CD4-positive, alpha-beta T cell treated with Interleukin-4 for 1 hour (primary cell): ENCODE measurements at places on chromosomes 4 and X.

DNA sequence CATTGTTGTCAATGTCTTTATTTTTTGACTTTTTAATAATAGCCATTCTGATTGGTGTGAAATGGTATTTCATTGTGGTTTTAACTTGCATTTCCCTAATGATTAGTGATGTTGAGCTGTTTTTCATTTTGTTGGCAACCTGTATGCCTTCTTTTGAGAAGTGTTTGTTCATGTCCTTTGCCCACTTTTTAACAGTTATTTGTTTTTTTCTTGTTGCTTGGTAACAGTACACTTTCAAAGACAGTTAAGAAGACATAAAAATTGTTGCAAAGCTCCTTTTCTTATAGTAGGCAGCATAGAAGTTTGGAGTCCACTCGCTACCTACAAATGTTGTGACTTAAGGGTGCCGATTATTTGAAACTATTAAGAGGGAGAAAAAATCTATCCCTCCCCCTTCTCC lies 48.7 kb upstream of the SLC7A11 start:
- DNase-seq = no peak

- no peak for DNase-seq
Measured at GRCh38 chr4:89111833-89112563, 665 bp downstream of the TIGD2 start.

DNA sequence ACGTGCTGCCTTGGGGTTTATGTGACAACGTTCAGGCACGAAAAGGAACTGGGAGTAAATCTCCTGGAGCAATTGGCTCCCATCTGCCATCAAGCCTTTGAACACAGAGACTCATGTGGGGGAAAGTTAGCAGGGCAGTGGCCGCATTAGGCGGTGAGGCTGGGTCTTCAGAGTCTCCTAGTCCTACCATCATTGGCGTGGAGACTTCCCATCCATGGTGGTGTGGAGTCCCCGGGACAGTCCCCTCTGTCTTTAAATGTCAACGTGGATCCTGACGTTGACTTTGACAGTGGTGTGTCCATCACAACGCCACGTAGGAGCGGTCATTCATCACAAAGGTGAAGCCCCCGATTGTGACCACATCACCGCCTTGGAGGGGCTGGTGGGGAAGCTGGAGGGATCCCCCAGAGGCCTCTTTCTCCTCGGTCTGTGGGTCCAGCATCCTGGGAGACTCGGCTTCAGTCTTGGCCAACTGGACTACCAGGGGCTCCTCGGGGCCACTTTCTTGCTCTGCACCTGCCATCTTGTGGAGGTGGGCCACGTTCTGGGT lies 21.8 kb downstream of the CRLF2 start:
- no peak for DNase-seq

GRCh38 chr4:105088110-105088879 lies 58.4 kb upstream of the TET2 start:
- DNase-seq = no peak

GRCh38 chr4:85092943-85093342 lies 126.5 kb upstream of the WDFY3 start:
- DNase-seq = no peak

DNA sequence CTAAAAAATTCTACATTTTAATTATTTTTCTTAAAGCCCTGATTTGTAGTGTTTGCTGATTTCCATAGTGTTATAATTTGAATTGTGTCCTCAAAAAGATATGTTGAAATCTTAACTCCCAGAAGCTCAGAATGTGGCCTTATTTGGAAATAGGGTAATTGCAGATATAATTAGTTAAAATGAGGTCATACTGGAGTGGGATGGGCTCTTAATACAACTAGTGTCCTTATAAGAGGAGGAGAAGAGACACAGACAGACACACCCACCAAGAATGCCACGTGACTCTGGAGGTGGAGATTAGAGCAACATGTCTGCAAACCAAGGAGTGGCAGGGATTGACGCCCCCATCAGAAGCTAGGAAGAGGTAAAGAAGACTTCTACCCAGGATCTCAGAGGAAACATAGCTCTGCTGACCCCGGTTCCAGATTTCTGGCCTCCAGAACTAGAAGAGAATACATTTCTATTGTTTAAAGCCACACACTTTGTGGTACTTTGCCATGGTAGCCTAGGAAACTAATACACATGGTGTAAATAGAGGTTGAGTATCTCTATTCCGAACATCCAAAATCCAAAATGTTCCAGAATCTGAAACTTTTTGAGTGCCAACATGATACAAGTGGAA lies 70.5 kb upstream of the IRF2 start:
- DNase-seq = no peak

DNA sequence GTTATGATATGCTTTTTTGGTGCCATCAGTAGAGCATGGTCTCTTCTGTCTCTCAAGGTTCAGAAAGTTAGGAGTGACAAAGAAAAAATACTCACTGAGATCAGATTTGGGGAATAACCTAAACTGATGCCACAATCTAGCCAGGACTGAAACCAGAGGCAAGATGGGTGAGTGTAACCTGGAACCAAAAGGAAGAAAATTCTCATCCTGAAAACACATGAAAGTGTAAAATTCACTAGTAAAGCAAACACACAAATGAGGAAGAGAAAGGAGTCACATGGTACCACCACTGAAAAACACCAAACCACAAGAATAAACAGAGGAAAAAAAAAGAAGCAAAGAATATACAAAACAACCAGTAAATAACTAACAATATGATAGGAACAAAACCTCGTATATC lies 96.4 kb downstream of the ANXA10 start:
- no peak for DNase-seq
